Stimulated activated CD8-positive, alpha-beta memory T cell treated with anti-CD3 and anti-CD28 coated beads, Interleukin-12 subunit alpha, Interleukin-12 subunit beta, amount 100 ng/mL, for 4 hours (primary cell): ENCODE measurements at places on chromosomes 1 and 21.

- DNase-seq = no peak
Measured at GRCh38 chr1:169161496-169162194, 55.2 kb downstream of the ATP1B1 start.

DNA sequence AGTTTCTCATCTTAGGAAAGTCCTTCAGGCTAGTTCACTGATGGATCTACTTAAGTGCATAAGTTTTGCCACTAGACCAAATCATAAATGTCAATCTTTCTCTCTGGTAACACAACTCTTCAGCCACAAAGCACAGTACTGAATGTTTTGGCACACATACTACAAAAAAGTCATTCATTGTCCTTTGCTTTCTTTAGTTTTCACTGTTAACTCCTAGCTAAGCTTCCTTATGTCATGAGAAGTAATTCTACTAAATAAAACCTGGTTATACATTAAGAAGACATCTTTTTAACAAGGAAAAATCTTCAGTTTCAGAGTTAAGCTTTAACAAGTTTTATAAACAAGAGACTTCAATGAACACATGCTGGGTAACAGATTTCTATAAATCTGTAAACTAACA, 379.2 kb upstream of the NFIA start:
- DNase-seq = no peak

GRCh38 chr1:52691821-52692220, 6.3 kb downstream of the COA7 start:
- DNase-seq = no peak

GRCh38 chr1:213393860-213394259, 342.8 kb downstream of the RPS6KC1 start:
- DNase-seq = no peak

- no peak for DNase-seq
Measured at GRCh38 chr1:11877074-11877473, 18.3 kb upstream of the NPPB start.

DNA sequence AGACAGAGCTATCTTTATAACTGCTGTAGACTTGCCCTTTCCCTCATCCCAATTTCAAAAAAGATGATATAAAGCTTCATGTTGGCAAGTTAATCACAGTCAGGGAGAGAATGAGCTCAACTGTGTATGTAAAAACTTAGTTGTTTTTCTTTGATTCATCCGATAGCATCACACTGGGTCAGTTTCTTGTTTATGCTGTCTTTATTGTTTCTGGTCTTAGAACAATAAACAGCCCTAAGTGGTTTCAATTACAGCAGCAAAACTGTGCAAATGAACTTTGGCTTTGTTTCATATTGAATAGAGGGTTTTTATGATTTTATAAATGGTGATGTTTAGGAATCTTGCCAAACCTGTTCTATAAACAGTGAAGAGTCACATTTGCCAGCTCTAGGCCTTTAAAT, 423.8 kb upstream of the CXADR start:
- DNase-seq = no peak

- no peak for DNase-seq
Measured at GRCh38 chr1:97298966-97299365, 577.4 kb downstream of the PTBP2 start.

GRCh38 chr1:171712341-171712740, 29.5 kb downstream of the VAMP4 start:
- no peak for DNase-seq

GRCh38 chr1:65243491-65243890, 65.9 kb upstream of the DNAJC6 start:
- DNase-seq = no peak

- DNase-seq = no peak
Measured at GRCh38 chr1:217721692-217722091, 90.5 kb downstream of the SPATA17 start.

GRCh38 chr1:93447481-93448291, at the start of gene FNBP1L:
Gene FNBP1L (plus strand): TSS chr1:93448118. CDS start chr1:93448282, 164 bp downstream.
- peak; percentile 37 for DNase-seq

GRCh38 chr1:38587766-38588165, 271.8 kb downstream of the RRAGC start:
- DNase-seq = no peak

- DNase-seq = no peak
Measured at GRCh38 chr1:197207081-197207480, 60.6 kb upstream of the ASPM start.

GRCh38 chr1:216710055-216710454, 13.2 kb downstream of the ESRRG start:
- no peak for DNase-seq
